ENCODE measurements at places on chromosomes 6 and 20.

DNA sequence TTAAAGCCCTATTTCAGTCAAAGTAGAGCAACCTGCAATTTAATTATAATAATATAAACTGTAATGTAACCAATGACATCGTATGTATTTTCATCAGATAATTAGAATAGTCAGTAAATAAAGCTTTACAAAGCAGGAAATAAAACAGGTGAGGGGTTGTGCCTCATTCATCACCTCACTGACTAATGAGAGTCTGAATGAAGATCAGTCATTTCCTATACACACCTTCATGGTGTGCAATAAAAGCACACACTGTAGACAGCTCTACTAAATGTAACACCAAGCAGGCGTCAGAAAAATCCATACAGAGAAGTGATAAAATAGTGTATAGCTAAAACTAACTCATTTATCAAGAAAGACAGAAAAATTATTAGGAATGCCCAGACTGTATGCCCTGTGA lies 105.9 kb downstream of the MAN1A1 start:
- DNase-seq, result no peak

DNA sequence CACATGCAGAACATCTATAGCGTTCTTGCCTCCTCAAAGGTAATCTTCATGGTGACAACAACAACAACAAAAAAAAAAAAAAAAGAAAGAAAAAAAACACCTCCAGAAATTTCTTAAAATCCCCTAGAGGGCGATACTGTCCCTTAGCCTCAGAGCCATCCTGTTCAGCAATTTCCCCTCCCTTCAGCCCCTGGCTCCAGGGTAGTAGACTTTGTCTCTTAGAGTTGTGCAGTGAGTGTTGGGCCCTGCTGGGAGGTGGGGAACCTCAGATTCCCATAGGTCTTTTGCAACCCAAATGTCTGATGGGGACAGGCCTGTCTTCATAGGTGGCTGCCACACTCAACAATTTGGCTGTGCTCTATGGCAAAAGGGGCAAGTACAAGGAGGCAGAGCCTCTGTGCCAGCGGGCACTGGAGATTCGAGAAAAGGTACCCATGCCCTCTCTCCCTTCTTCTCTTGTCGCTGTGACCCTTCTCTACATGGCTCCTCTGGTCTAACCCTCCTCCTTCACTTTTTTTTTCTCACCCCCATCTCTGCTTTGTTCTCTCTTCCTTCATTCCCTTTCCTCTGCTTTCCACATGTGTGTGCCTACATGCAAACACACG lies 6.0 kb upstream of the PTK7 start:
- peak; percentile 63 for DNase-seq

- DNase-seq, result no peak
Observed at GRCh38 chr6:11416936-11417576, 120.5 kb upstream of the TMEM170B start.

GRCh38 chr20:15476186-15476585 lies 1097.1 kb downstream of the KIF16B start:
- DNase-seq, result no peak

GRCh38 chr20:60447703-60448102 lies 489.5 kb downstream of the CDH26 start:
- DNase-seq, result no peak

Measured in RWPE1 (cell line).